ENCODE measurements at places on chromosomes 1 and 21. TPM values are rescaled to one million over a fixed set of nuclear protein-coding genes. Genes with fewer than 3 reads are reported as not detected.

The RGS7 gene
- total RNA-seq = not detected

The LCE1B gene
- total RNA-seq = not detected

The CFAP57 gene
- 0.13 TPM for total RNA-seq

The SHISAL2A gene
- total RNA-seq = 0.41 TPM

DNA sequence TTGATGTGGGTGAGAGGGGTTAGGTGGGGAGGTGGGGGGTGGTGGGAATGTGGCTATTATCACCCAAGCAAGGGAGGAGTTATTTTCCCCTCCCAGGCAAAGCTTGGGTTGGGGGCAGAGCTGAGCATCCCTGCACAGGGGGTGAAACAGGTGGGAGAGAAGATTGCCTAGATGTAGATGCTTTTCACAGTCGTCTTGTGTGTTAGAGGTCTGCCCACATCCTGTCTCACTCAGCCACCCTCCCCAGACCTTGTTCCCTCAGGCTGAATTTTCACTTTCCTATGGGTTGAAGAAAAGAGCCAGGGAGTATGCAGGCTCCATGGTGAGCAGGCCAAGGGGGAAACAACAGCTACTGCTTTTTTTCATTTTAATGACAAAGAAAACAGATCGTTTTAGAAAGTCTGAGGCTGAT, 223.5 kb downstream of the KIF26B start:
- no peak for DNase-seq

GRCh38 chr1:159700312-159700711, 14.1 kb downstream of the CRP start:
- DNase-seq = no peak

- no peak for DNase-seq
These were observed 1967.6 kb downstream of the MRPL39 start for GRCh38 chr21:23639721-23640120.

- peak; percentile 44 for DNase-seq
These were observed 36.4 kb downstream of the RXRG start for GRCh38 chr1:165408518-165408917.

GRCh38 chr1:27179379-27179778, 24.5 kb upstream of the SLC9A1 start:
- no peak for DNase-seq

- no peak for DNase-seq
These were observed 5.1 kb downstream of the CLCNKB start for GRCh38 chr1:16048573-16049189.

- no peak for DNase-seq
These were observed 714.1 kb upstream of the ADAMTS5 start for GRCh38 chr21:27681038-27681437.

DNA sequence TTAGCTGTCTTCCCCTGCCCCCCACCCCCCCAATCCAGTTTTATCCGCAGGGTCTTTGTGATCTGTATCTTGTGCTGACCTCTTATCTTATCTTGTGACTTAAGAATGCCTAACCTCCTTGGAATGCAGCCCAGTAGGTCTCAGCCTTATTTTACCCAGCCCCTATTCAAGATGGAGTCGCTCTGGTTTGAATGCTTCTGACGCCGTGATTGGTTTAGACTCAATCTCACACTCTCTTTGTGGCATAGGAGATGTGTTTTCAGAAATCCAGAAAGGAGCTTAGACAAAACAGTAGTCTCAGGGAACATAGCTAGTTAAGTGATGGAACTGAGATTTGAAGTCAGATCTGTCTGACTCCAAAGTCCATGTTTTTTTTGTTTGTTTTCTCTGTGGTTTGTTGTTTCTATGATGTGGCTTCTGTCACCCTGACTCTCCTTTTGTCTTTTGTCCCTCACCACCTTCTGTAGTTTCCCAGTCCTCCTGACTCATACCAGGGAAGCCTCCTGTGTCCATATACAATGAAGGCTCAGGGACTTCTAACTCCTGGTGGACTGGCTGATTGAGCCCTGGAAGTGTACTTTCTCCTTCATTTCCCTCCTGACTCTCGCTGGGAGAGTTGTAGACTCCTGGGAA, 18.1 kb upstream of the USP24 start:
- DNase-seq = no peak

DNA sequence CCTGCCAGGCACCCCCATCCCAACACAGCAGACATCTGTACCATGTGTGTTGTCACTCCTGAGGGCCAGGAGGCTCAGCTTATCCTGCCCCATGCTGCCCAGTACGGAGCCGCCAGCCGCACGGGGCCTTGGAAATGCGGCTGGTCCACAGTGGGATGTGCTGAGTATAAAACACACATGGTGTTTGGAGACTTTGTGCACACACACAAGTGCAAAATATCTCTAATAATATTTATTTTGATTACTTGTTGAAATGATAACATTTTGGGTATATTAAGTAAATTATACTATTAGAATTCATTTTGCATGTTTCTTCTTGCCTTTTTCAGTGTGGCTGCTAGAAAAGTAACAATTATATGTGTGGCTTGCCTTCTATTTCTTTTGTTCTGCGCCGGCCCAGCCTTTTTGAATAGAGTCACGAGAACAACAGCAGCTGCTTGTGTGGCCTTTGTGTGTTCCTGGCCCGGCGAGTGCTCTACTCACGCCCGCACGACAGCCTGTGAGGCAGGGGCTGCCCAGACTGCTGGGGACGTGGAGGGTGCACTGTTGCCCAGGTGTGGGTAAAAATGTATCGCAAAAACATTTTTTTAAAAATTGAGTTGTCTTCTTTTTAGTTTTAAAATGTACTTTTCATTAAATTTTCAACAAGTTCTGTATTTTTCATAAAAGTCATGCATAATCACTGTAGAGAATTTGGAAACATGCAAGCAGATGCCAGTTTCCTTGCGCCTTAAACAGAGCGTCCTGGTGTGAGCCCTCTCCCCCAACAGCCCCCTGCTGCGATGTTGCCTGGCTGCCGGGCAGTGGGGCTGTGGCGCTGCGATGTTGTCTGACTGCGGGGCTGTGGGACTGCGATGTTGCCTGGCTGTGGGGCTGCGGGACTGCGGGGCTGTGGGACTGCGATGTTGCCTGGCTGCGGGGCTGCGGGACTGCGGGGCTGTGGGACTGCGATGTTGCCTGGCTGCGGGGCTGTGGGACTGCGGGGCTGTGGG, 35.5 kb downstream of the COQ8A start:
- DNase-seq = no peak

DNA sequence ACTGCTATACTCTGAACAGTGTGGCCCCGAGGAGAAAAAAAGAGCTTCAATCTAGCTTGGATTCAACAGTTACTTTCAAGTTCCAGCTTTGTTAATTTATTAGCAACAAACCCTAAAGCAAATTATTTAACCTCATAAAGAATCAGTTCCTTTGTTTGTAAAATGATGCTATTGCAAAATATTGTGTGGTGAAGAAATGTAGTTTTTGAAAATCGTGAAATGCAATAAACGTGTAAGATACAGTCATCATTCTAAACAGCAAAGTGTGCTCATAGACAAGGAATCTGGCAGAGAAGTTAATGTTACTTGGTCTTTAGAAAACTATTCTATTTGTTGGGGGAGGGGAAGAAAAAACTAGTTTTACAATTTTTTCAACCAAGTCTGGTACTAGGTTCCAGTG, 297.6 kb upstream of the ADGRL4 start:
- DNase-seq = no peak

DNA sequence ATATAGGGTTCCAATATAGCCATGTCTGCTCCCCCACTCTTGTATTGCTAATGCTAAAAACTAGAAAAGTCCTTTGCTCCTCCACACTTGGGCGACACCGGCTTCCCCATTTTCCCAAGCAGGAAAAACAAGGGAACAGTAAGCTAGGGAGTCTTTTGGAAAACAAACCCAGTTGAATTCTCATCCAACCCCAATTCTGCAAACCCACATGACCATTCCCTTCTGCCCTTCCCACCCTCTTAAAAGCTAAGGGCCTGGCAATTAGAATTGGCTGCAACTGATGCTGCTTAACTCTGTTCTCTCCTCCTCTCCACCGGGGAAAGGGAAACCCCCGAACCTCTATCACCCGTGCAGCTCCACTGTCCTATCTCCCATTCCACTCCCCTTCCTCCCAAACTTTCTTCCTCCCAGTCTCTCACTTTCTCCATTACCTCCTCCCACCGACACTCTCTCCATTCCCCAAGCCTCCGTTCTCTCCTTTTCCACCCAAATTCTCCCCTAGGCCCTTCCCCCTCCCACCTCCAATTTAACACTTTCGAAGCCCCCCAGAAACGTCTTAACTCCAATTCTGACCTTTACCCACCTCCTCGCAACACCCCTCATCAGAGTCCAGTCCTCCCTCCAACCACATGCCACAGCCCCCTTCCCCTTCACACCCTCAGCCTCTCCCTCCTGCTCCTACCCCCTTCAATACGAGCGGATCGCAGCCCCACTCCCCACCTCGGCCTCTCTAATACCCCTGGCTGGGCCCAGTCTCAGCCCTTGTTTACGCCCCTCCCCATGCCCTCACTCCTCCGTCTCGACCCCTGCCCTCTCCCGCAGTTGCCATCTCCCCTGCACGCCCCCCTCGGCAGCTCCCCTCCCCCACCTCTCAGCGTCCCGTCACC, 701 bp downstream of the DEDD start:
- no peak for DNase-seq

- no peak for DNase-seq
These were observed 22.4 kb upstream of the RUNX3 start for GRCh38 chr1:24952413-24952841.

DNA sequence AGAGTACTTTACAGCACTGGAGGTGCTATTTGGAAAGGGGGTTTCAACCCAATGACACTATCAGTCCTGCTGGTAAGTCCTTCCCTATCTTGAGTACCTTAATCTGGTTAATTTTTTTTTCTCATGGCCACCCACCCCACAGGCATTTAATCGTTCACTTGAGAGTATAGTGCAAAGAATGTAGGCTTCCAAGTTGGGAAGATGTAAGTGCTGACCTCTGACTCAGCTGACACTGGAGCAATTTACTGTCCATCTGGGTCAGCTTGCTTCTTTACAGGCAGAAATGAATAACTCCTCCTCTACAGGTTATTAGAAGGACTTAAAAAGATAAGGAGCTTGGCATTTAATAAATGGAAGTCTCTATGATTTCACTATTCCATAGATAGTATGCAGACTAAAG, 89.6 kb downstream of the AK5 start:
- DNase-seq = no peak

DNA sequence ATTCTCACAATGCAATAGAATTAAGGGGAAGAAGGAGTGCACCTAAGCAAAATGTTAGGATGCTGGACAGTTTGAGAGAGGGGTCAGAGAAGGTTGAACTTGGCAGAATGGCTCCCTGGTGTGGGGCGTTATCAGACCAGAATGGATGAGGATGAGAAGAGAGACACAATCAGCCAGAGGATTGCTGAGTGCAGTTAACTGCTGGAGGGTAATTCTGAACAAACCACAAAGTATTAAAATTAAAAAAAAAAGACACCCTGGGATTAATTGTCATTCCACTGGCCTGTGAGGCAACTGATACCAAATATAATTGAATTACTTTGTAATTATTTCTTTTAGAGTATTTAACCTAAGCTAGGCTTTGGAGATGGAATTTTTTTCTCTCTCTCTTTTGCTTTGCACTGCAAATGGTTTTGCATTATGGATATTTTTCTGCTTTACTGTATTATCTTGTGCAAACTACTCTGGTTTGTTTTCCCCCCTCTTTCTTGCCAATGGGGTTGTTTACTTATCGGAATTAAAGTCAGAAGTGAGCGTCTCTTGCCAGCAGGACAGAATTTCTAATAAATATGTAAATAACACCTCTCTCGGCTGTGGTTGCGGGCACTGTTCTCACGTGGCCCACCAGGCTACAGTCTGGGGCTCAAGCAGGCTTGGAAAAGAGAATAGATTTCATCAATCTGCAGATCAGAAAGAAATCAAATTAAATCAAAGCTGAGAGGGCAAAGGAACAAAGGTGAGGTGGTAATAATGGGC, 572.9 kb upstream of the CAMK1G start:
- DNase-seq = no peak

- no peak for DNase-seq
These were observed 113.2 kb downstream of the TOMM20 start for GRCh38 chr1:235015291-235015985.

DNA sequence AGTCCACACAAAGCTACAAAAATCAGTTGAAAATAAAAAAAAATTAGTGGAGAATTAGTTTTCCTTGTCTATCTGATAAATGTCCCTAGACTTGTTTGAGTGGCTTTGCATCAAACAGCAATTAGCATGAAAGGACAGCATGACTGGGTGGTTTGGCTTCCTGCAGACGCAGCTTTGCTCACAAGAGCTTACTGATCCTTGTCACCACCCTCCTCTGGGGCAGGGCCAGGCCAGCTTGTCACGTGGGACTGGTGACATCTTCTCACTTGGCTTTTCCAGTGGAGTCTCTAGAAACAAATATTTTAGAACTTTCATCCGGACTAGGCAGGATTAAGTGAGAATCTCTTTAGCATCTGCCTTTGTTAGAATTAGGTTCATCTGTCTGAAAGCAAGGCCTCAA, 76.0 kb upstream of the OLIG2 start:
- no peak for DNase-seq

- no peak for DNase-seq
These were observed 52.8 kb upstream of the SELENON start for GRCh38 chr1:25747046-25747719.

DNA sequence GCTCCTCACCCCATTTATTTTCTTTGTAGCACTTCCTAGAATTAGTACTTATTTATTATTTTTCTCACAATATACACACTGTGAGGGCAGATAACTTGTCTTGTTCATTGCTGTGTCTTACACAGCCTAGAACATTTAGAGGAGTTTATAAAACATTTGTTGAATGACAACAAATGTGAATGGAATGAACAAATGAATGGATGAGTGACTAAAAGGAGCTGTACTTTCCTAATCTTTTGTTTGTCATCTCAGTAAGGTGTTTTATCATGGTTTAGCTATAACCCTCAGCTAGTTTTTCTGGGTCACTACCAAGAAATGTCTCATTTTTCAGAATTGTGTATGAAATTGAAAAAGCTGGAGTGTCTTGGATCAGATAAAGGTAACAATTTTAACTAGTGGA, 239.3 kb upstream of the KCNK2 start:
- DNase-seq = no peak

GRCh38 chr1:169809370-169810095, 14.8 kb upstream of the METTL18 start:
- no peak for DNase-seq

GRCh38 chr1:247212627-247213617, 41.1 kb upstream of the ZNF124 start:
- no peak for DNase-seq

DNA sequence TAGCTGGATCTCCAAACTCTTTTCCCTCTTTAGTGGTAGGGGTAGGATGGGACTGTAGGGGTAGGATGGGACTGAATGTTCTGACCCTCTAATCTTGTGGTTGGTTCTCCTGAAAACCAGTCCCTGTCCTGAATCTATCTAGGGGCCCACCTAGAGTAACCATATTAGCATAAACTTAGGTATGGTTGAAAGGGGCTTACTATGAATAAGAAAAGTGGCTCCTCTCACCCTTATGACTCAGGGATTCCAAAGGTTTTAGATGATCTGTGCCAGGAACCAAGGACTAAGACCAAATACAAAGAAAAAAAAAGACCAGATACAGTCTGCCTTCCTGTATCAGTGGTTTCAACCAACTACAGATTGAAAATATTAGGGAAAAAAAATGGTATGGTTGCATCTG, 28.9 kb downstream of the RNF2 start:
- no peak for DNase-seq

- DNase-seq = peak; percentile 52
These were observed 588 bp downstream of the NEXN start for GRCh38 chr1:77888781-77889642.

Data from gastrocnemius medialis (tissue), 4 donors.